ENCODE measurements at places on chromosomes 11 and 22.

DNA sequence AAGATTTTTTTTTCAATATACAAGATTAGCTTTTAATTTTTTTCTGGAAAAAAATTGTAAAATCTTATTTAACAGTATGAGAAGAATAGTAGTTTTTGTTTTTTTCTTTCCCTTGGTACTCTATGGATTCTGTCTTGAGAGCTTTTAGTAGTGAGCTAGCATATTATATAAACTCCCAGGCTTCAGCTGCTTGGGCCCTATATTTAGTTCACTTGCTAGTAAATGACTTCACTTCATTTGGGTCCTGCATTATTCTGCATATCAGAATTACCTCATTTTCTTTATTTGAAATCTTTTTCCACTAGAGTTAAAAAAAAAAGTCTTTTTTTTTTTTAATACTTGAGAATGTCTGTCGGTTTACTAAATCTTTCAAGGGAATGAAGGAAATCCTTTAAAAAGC lies 33.1 kb downstream of the HIPK3 start:
- no peak for DNase-seq

DNA sequence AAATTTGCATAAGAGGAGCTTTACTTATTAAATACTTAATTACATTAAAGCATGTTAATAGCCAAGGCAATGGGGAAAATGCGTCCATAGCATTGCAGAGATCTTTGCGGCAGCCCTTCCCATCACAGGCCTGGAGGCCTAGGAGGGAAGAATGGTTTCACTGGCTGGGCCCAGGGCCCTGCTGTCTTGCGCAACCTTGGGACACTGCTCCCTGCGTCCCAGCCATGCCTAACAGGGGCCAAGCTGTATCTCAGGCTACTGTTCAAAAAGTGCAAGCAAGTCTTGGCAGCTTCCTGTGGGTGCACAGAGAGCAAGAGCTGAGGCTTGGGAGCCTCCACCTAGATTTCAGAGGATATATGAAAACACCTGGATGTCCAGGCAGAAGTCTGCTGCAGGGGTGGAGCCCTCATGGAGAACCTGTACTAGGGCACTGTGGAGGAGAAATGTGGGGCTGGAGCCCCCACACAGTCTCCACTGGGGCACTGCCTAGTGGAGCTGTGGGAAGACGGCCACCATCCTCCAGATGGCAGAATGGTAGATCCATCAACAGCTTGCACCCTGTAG lies 46.0 kb downstream of the THAP12 start:
- no peak for DNase-seq

DNA sequence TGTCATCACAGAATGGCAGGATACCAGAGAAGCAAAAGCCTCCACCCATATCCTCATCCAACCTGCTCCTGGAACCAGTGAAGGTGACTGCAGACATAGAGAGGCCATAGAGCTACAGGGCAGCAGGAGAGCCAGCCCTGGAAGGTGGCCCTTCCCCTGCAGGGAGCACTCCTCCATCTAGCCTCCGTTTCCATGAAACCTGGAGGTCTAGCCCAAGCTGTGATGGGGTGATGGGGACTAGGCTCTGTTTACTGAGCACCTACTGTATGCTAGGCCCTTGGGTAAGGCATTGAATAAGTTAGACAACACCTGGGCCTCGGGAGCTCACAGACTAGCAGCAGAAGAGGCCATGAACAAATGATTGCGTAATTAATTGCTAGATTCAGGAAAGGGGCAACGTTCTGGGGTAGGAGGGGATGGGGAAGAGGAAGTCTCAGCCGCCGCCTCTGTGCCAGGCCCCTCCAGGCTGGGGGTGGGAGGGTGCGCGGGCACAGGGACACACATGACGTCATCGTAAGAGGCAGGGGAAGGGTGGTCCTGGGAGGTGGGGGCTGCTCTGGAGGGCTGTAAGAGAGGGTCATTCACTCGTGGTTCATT lies 784 bp upstream of the SYNGR1 start:
- DNase-seq = no peak

GRCh38 chr11:46133119-46133518 lies 11.9 kb upstream of the PHF21A start:
- DNase-seq = no peak

- no peak for DNase-seq
Measured at GRCh38 chr22:19904935-19905334, 36.6 kb upstream of the COMT start.

- DNase-seq = no peak
Measured at GRCh38 chr11:77409046-77409445, 64.8 kb downstream of the PAK1 start.

DNA sequence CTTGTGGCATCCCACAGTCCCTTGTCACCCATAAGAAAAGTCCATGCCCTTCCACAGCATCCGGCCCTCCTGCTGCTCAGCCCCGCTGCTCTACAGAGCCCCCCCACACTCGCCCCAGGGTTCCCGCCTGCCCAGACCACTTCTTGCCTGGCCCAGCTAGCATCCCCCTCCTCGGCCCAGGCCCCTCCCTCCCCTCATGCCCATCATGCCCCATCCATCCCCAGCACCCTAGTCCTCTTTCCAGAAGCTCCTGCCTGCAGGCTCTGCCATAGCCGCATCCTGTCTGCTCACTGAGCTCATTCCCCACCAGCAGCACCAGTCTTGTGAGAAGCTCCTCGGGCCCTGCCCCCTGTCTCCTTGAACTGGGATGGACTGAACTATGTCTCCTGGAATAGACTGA lies 54.4 kb downstream of the LINC01488 start:
- DNase-seq = no peak

DNA sequence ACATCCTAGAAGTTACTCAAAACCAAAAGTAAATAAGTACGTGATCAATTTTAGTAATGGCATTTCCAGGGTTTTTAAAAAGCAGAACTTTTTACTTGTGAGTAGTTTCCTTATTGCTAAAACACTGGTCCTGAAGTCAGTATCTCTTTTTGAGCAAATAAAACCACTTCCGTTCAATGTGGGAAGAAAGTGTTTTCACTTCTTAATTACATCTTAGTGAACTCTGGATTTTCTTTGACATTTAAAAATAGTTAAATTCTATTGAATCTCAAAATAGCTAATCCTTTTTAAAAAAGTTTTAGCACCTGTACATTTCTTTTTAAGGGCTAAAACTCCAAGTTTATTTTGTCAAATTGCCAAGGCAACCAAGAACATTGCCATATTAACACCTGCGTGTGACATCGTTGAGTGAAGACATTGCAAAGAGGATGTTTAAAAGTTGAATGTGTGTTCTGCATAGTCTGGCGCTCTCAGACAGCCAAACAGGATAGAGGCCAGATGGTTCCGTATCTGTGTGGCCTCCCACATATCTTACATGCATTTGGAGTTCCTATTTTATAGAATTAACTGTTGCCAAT lies 17.2 kb upstream of the OR5B21 start:
- no peak for DNase-seq

DNA sequence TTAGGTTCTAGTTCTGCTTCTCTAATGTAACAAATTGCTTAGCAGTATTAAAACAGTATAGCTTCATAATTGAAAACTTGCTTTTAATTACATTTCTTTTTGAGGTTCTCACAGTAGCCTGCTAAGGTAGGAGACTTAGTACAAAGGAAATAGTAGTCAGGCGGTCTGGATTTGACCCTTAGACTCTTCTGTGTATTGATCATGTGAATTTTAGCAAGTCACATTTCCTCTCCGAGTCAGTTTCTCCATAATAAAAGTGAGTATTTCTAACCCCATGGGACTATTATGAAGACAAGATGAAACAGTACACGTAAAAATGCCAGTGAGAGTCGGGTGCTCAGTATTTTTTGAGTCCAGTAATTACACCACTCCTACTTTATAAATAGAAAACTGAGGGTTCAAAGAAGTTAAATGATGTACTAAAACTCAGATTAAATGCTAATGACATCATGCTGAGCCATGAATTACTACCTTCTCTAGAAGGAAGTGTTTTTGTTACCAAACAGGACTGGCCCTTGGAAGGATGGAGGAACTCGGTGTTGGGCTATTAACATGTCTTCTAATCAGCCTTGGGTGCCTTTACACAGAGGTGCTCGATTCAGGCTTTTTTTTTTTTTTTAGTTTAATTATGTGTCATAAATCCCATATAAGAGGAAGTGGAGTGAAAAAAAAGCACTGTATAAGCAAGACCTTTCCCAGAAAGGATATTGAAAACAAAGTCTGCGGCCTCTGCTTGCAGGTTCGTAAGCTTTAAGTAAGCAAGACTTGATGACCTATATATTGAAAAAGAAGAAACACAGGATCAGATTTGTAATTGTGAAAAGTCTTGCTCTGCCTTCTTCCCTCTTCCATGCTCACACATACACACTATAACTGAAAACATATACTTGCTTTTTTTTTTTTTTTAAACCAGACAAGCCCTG lies 109.0 kb downstream of the EMSY start:
- DNase-seq = no peak

- no peak for DNase-seq
Measured at GRCh38 chr11:34052608-34053160, 1.2 kb downstream of the CAPRIN1 start.

DNA sequence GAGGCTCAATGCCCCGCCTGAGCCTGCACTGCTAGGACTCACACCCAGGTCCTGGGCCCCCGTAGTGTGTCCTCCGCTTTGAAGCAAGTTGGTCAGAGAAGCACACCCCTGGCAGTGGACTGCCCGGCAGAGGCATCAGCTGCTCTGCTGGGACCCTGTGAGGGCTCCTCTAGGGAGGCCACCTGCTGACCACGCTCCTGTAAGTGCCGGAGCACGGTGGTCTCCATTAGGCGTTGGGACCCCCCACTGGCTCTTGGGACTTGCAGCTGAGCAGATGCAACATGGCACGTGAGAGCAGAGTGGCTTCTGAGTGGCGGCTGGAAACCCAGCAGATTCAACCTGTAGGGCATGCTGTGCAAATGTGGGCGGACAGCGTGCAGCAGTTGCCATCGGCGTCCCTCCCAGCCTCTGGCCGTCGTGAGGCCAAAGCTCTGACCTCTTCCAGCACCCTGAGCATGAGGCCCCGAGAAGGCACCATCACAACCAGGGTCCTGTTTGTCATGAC lies 16.9 kb downstream of the MRGPRG start:
- DNase-seq = no peak

DNA sequence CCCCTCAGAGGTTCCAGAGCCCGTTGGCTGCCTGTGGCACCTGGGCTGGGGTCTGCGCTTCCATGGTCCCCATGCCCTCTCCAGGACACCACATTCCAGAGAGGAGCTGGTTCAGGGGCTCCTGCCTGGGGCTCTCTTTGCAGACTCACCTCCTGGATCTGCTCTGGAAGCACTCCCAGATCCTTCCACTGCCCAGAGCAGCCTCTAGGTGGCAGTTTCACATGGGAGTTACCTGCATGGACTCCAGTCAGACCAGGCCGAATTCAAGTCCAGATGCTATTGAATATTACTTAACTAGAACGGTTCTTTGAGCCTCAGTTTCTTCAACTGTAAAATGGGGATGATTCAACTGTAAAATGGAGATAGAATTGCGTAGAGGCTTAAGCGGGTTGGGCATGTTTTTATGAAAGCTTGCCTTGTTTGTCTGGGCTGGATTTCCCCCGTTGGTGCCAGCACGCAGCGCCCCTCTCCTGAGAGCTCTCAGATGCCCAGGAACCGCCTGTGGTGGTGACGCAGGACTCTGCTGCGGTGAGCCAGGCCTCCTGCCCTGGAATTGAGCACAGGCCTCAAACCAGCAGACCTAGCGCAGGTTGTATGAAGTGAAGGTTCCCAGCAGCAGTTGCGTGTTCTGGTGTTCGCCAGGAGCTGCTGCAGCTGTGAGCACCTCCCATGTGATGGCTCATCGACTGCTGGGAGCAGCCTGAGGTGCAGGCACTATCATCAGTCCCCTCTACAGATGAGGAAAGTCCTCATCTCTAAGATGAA lies 44.2 kb downstream of the LMO1 start:
- DNase-seq = no peak

- DNase-seq = no peak
Measured at GRCh38 chr11:14435717-14436512, 63.7 kb downstream of the COPB1 start.

DNA sequence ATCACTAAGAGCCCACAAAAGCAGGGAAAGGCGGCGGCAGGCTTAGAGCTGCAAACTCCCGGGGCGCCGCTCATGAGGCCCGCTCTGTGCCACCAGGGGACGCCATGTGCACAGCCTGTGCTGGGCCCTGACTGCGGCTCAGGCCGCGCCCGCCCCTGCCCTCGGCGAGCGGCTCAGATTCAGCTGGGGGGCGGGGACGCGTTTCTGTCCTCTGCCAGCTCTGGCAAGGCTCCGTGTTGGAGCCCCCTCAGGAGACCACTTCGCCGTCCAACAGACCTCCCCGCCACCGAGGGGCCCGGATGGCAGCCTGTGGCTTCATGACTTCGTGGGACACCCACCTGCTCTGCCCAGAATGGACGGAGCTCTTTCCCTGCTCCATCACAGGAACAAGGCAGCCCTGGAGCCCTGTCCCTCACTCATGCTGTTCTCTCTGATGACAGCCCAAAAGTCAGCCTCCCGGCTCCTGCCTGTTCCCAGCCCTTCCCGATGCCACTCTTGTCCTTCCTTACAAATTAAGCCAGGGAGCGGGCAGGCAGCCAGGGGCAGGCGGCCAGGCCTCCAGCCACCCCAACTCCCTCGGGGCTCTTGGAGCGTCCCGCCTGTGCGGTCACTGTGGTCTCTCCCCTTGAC lies 69.1 kb downstream of the NAT10 start:
- DNase-seq = peak; percentile 71

- DNase-seq = no peak
Measured at GRCh38 chr11:47152953-47153950, 23.4 kb downstream of the ARFGAP2 start.

- no peak for DNase-seq
Measured at GRCh38 chr11:131422029-131422428, 51.6 kb downstream of the NTM start.

DNA sequence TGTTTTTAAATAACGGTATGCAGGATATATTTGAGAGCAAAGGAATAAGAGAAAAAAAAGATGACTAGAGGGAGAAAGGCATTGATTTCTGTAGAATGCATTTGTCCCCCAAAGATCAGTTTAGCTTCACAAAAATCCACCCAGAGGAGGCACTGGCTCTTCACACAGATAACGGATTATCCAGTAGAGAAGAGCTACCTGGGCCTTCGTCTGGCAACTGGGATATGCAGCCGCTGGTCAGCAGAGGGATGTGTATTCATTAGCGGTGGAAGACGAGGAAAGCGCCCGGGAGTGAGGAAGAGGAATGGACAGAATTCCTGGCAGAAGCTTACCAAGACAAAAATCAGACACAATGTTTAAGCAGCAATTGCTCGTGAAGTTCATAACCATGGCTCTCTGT lies 5.6 kb upstream of the WT1 start:
- no peak for DNase-seq

DNA sequence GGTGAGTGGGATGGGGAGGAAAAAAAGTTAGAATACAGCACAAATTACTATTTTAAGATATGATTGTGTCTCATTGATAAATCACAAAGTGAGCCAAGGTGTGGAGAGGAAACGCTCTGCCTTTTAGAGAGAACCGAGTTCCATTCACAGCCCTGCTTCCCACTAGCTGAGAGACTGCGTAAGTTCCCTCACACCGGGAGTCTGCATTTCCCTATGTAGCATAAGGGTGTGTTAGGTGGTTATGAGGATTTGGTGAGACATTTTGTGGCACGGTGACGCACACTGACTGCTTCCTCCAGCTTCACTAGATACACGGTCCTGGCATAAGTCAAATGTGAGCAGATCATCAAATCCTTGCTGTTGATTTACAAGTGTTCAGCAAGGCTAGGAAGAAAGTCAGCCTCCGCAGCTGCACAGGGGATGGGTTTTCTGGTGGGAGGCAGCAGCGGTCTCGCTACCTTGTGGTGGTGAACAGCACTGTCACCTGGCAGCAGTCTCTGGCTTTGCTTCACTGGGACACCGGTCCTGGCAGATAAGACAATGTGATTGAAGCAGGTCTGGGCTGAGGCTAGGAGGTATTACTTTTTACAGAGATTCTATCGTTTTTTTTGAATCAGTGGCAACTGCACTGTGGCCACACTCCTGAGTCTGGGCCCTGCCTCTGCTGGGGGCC lies 312.2 kb upstream of the B3GAT1 start:
- DNase-seq = no peak

- no peak for DNase-seq
Measured at GRCh38 chr11:65437436-65438227, 15.0 kb downstream of the NEAT1 start.

Data from activated CD8-positive, alpha-beta memory T cell treated with anti-CD3 and anti-CD28 coated beads for 1 hour (primary cell).